Anterior cingulate cortex (tissue), 58 donors: ENCODE measurements at places on chromosomes 2 and 18.

- no peak for DNase-seq
Observed at GRCh38 chr2:209696836-209697711, 74.6 kb upstream of the UNC80 start.

GRCh38 chr2:134500211-134500935, 218.4 kb downstream of the TMEM163 start:
- no peak for DNase-seq

- DNase-seq = peak; percentile 82
Observed at GRCh38 chr2:14632133-14632936, at the start of gene LRATD1. LRATD1 (plus strand) TSS chr2:14632717; CDS start chr2:14633980, 1,263 bp downstream.

DNA sequence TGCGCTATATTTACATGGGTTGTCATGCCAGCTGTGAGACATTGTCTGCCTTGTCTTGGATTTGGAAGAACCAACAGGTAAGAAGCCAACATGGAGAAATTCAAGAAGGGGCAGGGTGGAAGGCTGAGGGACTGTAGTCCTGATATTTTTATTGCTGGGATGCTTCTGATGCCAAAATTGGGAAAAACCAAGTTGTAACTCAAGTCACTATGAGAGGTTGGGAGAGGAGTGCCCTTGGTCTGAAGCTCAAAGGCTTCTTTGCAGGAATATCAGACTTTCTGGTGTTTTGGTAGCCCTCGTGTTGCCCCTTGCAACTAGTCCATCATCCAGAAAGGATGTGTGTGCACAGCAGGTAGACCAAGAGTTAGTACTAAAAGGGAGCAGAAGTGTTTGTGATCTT, 294.3 kb upstream of the EPAS1 start:
- no peak for DNase-seq

- no peak for DNase-seq
Observed at GRCh38 chr2:146295080-146295670, 1549.7 kb upstream of the ACVR2A start.

DNA sequence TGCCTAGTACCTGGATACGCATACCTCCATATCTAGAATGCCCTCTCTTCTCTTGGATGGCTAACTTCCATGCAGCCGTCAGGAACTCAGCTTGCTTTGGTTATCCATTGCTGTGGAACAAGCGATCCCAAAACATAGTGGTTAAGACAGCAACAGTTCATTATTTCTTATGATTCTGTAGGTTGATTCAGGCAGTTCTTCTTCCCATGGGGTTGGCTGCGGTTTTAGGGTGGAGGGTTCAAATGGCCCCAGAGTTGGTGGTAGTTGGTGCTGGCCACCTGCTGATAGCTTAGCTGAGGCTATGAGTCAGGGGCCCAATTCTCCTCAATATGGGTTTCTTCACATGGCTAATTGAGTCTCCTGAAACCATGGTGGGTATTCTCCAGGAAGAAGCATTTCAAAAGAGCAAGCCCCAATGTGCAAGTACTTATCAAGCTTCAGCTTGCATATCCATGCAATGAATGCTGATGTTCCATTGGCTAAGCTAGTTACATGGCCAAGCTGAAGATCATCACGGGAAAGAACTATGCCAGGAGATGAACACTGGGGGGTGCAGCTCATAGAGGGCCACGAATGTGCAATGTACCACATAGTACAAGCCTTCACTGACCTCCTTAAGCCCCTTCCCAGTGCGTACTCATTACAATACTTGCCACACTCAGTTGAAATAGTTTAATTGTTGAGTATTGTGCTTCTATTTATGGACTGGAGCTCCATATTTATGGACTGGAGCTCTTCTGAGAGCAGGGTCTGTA, 10.0 kb upstream of the RHOB start:
- DNase-seq = no peak

- no peak for DNase-seq
Observed at GRCh38 chr18:61898640-61899101, 5.9 kb upstream of the RNF152 start.
